Airway epithelial cell (primary cell): ENCODE measurements at places on chromosomes 4 and X. TPM values are rescaled to one million over a fixed set of nuclear protein-coding genes. Genes with fewer than 3 reads are reported as not detected.

The EPGN gene
- total RNA-seq, result 12.8 and 18.5 TPM in 2 replicates

The AFF2 gene
- 0.07 and 0.37 TPM in 2 replicates for total RNA-seq

The TMEM165 gene
- total RNA-seq, result 93.6 and 117 TPM in 2 replicates

The PARM1 gene
- total RNA-seq, result 0.07 TPM in 1 of 2 replicates, not detected in the other

The PPP2R2C gene
- 1.1 and 1.2 TPM in 2 replicates for total RNA-seq

The TMEM154 gene
- total RNA-seq, result 40.0 and 57.7 TPM in 2 replicates

The HSFX3 gene
- total RNA-seq, result not detected in 2 replicates

The ADH7 gene
- total RNA-seq, result 13.6 and 14.7 TPM in 2 replicates

The PIR gene
- 32.9 and 53.9 TPM in 2 replicates for total RNA-seq

The PDZD4 gene
- total RNA-seq, result 0.14 TPM in 1 of 2 replicates, not detected in the other

The PPBP gene
- 1.8 and 3.9 TPM in 2 replicates for total RNA-seq

The TMEM255A gene
- total RNA-seq, result 0.35 TPM in 1 of 2 replicates, not detected in the other

The STAP1 gene
- not detected in 2 replicates for total RNA-seq

The PLAC8 gene
- total RNA-seq, result 4.7 and 9.8 TPM in 2 replicates

The ARAP2 gene
- 17.8 and 33.4 TPM in 2 replicates for total RNA-seq

The MAGEE1 gene
- total RNA-seq, result 2.5 TPM in 2 replicates

The WAS gene
- 0.14 and 0.21 TPM in 2 replicates for total RNA-seq

The TACR3 gene
- not detected in 2 replicates for total RNA-seq

The HSFX2 gene
- total RNA-seq, result not detected in 2 replicates

The DDX53 gene
- not detected in 2 replicates for total RNA-seq

The PPP1R2C gene
- not detected in 2 replicates for total RNA-seq

The BST1 gene
- total RNA-seq, result 1.6 and 4.3 TPM in 2 replicates

The UGT2B11 gene
- total RNA-seq, result not detected in 2 replicates

The RTL3 gene
- total RNA-seq, result not detected in 2 replicates

The DAPP1 gene
- total RNA-seq, result 27.7 and 29.6 TPM in 2 replicates

The PDHA2 gene
- total RNA-seq, result not detected in 2 replicates

The COL4A5 gene
- total RNA-seq, result 93.7 and 95.7 TPM in 2 replicates

The MAGEC3 gene
- not detected in 2 replicates for total RNA-seq

The CYSLTR1 gene
- not detected in 2 replicates for total RNA-seq

The QDPR gene
- 13.9 and 20.6 TPM in 2 replicates for total RNA-seq

The TLR1 gene
- 0.14 and 0.49 TPM in 2 replicates for total RNA-seq

The EVC2 gene
- total RNA-seq, result 2.8 and 3.5 TPM in 2 replicates

The HERC5 gene
- total RNA-seq, result 0.28 TPM in 1 of 2 replicates, not detected in the other
